Erythroblast (primary cell): ENCODE measurements at places on chromosomes 6 and 20.

DNA sequence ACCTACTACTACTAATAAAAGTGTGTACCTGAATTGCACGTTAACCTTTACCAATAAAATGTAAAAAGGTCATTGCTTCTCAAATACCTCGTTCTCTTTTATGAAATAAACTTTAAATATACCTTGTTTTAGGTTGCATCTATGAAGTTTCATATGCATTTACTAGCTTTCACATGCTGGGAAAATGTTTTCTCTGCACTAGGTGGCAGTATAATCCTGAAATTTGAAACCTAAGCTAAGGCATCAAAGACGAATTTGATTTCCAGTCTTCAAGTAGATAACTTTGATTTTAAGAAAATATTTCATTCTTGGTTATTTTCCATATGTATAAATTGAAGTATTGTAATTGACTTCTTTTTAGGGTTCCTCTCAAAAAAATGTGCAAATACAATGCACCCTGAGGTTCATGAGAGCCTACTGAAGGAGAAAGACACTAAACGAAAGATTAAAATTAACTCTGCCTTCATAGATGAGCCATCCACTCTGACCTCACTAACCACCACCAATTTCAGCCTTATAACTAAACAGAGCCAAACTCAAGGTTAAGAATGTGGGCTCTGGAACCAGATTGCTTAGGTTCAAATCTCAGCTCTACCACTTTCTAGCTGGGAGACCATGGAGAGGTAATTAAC is 7.3 kb upstream of the COL9A1 start:
- DNase-seq, result peak; percentile 59

- no peak for DNase-seq
These were observed 15.4 kb downstream of the SERAC1 start for GRCh38 chr6:158152659-158153058.

DNA sequence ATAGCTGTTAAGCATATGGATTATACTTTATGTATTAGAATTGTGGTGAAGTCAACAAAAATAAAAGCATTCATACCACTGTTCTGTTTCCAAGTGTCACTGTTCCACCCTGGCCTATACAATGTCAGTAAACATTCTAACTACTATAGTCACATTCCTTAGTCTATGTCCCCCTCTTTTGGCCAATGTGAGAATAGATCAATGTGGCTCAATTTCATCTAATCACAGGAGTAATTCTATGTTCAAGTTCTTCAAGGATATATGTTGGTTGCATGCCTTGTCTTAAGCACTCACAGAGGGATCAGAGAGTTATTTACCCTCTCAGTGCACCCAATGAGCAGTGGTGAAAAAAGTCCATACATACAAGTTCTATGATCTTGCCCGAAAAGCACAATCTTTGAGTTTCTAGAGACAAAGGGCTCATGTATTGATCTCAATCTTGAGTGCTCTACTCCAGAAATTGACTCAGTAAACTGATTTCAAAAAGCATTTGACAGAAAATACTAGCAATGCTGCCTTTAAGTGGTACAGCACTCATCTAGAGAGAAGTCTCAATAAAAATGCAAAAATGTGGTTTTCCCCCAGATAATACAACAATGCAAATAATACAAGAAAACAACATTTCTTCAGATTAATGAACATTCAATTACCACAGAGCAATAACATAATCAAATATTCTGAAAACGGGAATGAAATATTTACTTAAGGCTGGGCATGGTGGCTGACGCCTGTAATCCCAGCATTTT is 16.5 kb downstream of the SMLR1 start:
- DNase-seq, result peak; percentile 68

DNA sequence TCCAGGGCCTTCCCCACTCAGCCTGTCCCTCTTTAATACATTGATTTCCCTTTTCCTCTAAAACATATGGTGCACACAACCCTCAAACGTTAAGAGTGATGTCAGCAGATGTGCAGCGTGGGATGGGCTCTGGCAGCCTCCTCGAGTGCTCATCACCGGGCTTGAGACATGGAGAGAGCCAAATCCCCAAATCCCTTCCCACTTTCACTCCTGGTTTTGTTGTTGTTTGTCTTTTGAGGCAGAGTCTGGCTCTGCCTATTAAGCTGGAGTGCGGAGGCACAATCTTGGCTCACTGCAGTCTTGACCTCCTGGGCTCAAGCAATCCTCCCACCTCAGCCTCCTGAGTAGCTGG is 5.8 kb upstream of the PLTP start:
- DNase-seq, result no peak

GRCh38 chr20:10520528-10520927 is 85.4 kb downstream of the SLX4IP start:
- DNase-seq, result no peak
